ENCODE measurements at places on chromosomes 2 and 18.
A peak's percentile ranks its signal among the peaks of the same experiment; 100 is the strongest.

DNA sequence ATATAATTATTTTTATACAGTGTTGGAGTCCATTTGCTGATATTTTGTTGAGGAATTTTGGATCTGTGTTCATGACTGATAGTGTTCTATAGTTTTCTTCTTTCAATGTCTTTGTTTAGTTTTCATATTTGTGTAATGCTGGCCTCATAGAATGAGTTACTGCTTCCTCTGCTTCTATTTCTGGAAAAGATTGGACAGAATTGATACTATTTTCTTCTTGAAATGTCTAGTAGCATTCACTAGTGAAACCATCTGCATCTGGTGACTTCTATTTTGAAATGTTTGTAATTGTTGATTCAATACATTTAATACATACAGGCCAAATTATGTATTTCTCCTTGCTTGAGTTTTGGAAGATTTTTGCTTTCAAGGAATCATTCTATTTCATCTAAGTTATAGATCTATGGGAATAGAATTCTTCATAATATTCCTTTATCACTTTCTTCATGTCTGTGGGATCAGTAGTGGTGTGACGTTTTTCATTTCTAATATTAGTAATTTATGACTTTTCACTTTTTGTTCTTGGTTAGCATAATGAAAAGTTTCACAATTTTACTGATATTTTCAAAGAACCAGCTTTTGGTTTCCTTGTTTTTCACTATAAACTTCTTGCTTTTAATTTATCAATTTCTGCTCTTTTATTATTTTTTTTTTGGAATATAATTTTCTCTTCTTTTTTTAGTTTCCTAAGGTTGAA is 509.9 kb upstream of the VRK2 start:
- no peak for DNase-seq

GRCh38 chr2:28086611-28087010 is 196.1 kb downstream of the BABAM2 start:
- no peak for DNase-seq

- DNase-seq, result peak; percentile 45
Observed at GRCh38 chr2:44668336-44668735, 273.2 kb upstream of the SIX3 start.

- DNase-seq, result no peak
Observed at GRCh38 chr2:157936406-157936805, 60.3 kb upstream of the ACVR1 start.

GRCh38 chr2:96316999-96317398 is 8.1 kb upstream of the ITPRIPL1 start:
- no peak for DNase-seq

- no peak for DNase-seq
Observed at GRCh38 chr2:192953116-192953515, 758.4 kb upstream of the TMEFF2 start.

DNA sequence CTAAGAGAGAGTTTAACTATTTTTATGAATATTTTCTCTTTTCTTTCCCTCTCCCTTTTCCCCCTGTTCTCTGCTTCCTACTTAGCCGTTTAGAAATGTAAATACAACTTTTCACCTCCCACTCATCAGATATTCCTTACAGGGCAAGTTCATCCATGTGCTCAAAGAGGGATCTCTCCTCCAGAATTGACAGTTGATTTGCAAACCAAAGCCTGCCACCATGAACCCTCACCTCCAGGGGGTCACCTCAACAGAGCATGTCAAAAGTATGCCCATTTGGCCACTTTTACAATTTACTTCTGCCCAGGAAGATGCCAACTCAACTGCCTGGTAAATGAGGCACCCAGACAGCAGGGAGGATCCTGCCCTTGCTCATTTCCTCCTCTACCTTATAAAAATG is 149.2 kb upstream of the GYPC start:
- no peak for DNase-seq

DNA sequence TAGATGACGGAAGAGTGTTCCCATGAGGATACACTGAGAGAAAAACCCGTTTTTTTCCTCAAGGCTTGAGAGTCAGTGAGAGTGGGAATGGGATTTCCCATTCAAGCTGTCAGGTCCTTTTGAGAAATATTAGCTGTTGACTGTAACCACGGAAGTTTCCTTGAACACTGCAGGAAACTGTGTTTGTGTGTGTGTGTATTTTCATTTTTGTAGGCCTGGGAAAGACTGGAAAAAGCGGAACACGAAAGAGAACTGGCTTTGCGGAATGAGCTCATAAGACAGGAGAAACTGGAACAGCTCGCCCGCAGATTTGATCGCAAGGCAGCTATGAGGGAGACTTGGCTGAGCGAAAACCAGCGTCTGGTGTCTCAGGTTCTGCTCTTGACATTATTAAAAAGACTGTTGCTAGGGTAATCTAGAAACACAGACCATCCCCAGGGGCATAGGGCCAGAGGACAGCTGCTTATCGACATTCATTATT is 98.8 kb upstream of the EML6 start:
- no peak for DNase-seq

- no peak for DNase-seq
Observed at GRCh38 chr18:48803518-48803917, 147.2 kb downstream of the SMAD7 start.

- peak; percentile 40 for DNase-seq
Observed at GRCh38 chr2:23636426-23636825, 251.4 kb downstream of the KLHL29 start.

GRCh38 chr2:130720528-130720927 is 8.3 kb upstream of the GPR148 start:
- no peak for DNase-seq

DNA sequence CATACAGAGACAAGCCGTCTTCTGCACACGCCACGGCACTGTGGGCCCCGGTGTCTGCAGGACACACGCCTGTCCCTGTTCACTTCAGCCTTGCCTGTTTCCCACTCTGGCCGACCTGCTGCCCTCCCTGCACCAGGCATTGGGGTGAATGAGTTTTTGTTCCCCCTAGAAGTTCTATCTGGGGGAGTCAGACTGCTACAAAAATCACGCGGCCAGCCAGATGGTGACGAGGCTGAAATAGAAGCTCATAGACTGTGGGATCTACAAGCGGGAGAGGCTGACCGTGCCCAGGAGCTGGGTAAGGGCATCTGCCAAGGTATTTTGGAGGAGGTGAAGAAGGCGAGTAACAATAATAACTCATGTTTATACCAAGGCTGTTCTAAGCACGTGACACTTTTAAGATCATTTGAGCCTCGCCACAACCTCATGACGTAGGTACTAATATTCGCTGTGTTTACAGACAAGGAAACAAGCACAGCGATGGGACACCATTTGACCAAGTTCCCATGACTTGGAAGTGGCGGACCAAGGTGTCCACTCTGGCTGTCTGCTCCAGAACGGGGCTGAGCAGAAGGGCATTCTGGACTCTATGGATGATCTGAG is 53.6 kb downstream of the KCNF1 start:
- no peak for DNase-seq

DNA sequence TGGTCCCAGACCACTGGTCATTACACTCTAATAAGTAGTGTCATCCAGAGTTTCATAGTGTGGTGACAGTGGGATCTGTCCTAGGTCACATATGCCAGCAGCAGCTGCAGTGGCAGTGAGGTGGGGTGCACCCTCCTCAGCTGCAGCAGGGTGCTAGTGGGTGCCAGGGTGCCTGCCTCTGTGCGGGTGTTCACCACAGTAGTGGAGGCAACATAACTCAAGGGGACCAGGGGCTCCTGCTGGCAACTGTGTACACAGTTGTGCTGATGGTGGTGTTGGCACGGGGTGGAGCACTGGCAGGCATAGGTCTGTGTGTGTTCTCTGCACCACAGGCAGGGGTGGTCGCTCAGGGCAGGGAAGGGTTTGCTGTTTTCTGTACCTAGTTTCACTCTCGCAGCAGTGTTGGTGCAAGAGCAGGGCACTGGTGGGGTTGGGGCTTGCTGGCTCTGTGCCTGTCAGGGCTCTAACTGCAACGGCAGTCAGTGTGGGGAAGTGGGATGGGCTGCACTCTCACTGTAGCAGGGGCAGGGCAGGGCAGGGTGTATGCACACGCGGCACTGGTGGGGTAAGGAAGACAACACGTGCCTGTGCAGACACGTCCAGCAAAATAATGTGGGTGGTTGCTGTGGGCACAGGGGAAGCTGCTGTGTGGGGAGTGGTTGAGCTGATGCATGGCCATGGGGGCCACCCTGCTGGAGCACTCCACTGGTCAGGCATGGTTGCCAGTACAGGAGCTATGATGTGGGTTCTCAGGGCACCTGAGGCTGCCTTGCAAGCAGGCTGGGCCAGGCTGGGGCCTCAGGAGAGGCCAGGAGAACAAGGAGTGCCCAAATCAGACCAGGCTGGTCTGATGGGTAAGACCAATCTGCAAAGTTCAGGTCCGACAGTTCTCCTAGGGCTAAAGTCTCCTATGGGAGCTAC is 226.6 kb downstream of the MEIS1 start:
- no peak for DNase-seq

- peak; percentile 99 for DNase-seq
Observed at GRCh38 chr2:62038975-62039771, 133.7 kb downstream of the COMMD1 start.

DNA sequence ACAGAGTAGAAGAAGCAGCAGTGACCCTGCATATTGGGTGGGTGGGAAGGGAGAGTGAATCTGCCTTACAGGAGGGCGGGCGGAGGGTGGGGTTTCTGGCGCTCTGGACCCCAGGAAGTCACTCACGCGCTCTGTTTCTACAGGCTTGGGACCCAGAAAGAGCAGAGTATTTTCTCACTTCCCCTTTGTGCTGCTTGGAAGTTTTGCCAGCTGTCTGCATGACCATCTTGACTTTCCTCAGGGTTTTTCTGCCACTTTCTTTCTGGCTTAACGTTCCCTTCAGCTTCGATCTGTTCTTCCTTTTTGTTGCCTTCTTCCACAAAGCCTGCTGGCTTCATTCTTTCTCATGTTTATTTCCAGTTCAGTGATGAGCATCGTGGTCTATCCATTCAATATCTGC is 383.1 kb downstream of the GALR1 start:
- no peak for DNase-seq

DNA sequence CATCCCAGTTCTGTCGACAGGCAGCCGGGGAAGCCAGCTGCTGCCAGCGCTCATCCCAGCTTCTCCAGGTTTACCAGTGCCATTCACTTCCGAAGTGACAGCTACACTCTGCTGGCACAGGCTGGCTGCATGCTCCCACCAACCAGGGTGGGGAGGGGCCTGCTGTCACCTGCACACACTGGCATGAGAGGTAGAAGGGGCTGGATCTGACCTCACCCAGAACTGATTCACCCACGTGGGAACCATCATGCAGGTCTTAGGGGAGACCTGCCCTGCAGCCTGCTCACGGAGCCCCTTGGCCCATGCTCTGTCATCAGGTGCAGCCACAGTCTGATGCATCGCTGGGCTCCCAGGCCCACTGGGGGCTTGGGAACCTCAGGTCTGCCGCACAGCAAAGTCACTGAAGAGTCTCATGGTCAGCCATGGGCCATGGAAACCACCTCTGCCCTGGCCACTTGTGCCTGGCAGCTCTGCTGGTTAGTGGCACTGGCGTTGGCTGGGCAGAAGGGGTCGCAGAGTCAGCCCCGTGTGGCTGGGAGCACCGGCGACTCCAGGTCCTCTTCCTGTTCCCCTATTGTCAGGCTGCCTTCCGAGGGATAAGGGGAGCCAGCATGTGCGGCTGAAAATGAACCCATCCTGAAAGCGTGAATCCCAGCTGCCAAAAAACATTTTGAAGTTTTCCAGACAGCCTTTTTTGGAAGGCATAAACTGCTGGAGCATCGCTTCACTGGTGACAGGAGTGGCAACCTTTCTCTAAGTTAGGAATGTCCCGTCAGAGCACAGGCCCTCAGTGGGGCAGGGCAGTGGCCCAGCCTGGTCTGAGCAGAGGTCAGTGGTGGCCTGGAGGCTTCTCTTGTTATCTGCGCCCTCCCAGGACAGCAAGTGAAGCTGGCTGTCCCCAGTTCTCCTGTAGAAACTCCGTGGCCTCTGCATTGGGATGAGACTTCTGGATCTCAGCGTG is 157.8 kb downstream of the SEPTIN10 start:
- DNase-seq, result no peak

DNA sequence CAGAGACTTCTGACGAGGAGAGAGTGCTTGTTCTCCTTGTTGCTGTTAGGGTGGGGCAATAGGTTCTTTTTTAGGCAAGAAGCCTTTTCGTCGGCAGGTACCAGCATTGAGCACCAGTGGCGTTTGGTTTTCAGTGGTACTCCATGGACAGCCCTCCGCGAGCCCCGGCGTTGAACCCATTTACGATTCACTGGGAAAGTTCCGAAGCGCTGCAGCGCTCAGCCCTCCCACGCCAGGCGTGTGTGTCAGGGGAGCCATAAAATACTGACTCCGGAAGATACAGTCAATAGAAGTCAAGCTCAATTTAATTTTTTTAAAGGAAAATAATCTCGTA is 494 bp upstream of the ROCK1 start:
- DNase-seq, result no peak

Data from NB4 (cell line).